Left kidney (tissue), 8 donors: ENCODE measurements at places on chromosomes 2 and 18. TPM values are rescaled to one million over a fixed set of nuclear protein-coding genes. Genes with fewer than 3 reads are reported as not detected.

Gene NTSR2
- not detected for polyA plus RNA-seq

Gene GPBAR1
- 1.2 TPM for polyA plus RNA-seq

Gene CHN1
- polyA plus RNA-seq = 34.7 TPM

Gene RPRM
- 3.2 TPM for polyA plus RNA-seq

Gene SPEG
- polyA plus RNA-seq = 10.8 TPM

Gene TP53I3
- polyA plus RNA-seq = 44.5 TPM

Gene GCG
- polyA plus RNA-seq = not detected

Gene SKOR2
- not detected for polyA plus RNA-seq

Gene PID1
- polyA plus RNA-seq = 5.4 TPM

Gene LGALSL
- polyA plus RNA-seq = 41.8 TPM

Gene CDH2
- 109 TPM for polyA plus RNA-seq

Gene CCDC74B
- polyA plus RNA-seq = 14.4 TPM

Gene GNAL
- 4.9 TPM for polyA plus RNA-seq

Gene TMEM247
- not detected for polyA plus RNA-seq

Gene GLI2
- polyA plus RNA-seq = 10.8 TPM

Gene MYL1
- polyA plus RNA-seq = not detected

Gene SEMA4F
- polyA plus RNA-seq = 6.3 TPM

Gene CRYGC
- polyA plus RNA-seq = not detected

Gene UGT1A6
- 2.7 TPM for polyA plus RNA-seq

Gene OR6B2
- not detected for polyA plus RNA-seq

Gene SLC30A3
- polyA plus RNA-seq = 6.2 TPM
